Activated T-cell treated with anti-CD3 and anti-CD28 coated beads, Interleukin-2, amount 50 U/mL, for 48 hours (primary cell): ENCODE measurements at places on chromosomes 2 and 18.

DNA sequence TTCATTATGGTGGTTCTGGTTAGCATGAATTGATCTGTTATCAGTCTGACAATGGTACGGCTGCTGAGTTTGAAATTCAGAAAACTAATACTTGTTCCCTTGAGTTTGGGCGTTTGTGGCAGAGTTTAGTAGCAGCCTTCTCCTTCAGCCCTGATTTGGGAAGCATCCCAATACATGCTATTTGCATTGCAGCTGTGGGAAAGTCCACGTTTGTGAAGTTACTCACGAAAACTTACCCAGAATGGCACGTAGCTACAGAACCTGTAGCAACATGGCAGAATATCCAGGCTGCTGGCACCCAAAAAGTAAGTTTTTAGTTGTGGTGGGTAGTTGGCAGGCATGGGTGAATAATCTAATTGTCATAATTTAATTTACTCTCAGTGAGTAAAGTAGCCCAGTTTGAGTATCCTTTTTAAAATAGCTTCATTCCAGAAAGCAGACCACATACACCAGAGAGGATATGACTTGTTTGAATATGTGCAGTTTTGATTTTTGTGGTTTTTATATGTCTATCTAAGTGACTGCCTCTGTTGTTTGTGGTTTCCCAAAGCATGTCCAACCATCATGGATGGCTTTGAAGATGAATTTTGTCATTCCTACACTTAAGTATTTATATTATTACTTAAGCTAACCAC is 12.2 kb downstream of the DGUOK start:
- DNase-seq = no peak

DNA sequence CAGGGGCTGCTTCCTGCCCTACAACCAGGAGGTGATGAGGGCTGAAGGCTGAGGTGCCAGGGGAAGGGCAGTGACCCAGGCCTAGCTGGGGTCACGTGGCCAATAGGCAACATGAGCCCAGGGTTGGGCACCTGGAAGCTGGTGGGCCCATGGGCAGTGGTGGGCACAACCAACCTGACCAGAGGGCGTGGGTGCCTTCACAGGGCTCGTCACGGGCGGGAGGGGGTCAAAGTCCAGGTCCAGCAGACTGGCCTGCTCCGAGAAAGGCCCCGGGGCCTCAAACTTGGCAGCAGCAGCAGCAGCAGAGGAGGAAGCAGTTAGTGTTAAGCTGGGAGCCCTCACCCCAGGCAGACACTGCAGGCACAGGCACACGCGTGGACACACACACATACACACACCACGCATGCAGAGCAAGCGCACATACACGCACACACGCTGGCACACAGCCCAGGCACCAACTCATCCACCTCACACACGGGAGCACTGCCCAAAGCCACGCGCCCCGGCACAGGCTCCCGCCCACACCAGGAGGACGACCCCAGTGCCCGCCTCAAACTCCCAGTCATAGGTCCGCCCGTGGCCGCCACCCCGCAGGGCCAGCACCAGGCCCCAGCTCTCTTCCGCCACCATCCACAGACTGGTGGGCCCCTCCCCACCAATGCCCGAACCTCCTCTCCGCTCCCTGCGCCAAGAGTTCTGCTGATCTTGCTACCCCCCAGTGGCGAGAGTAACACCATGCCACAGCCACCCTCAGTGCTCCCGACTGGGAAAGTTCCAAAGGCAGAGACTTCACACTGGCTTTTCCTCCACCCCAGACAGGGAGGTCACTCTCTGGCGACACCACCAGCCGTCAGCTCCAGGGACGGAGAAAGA is 53.0 kb downstream of the BIN1 start:
- no peak for DNase-seq

GRCh38 chr2:148848146-148848545 is 26.9 kb upstream of the KIF5C start:
- no peak for DNase-seq

DNA sequence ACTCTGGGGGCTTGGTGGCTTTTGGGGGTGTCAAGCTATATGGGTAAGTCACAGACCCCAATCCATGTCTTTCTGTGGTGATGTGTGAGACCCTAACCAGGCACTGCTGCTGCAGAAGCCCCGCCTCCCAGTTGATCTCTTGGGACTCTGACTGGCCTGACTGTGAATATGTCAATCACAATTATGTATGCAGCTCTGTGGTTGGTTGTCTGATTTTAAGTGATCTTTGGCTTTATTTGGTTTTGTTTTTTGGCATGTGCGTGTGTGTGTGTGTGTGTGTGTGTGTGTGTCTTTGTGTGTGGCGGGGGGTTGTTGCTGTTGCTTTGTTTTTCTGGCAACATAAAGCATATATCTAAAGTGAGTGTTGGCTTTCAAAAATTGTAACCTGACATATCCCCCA is 78.5 kb upstream of the GLS start:
- DNase-seq = no peak

- peak; percentile 87 for DNase-seq
Measured at GRCh38 chr2:60819155-60819862, 62.1 kb upstream of the REL start.

DNA sequence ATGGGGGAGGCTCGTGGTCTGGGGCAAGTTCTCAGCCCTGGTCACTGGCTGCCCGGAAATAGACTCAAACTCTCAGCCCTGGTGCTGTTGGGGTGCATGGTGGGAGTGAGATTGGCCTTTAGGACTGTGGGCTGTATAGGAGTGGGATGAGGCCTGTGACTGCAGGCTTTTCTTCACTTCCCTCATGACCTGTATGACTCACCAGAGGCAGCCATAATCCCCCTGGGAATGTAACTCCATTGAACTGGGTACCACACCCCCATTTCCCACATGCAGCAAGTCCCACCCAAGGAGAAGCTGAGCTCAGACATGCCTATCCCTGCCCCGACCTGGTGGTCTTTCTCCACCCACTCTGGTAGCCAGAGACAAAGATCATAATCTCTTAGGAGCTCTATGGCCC is 177.7 kb upstream of the OSR1 start:
- no peak for DNase-seq

GRCh38 chr2:235851828-235852525 is 316.2 kb downstream of the GBX2 start:
- no peak for DNase-seq

DNA sequence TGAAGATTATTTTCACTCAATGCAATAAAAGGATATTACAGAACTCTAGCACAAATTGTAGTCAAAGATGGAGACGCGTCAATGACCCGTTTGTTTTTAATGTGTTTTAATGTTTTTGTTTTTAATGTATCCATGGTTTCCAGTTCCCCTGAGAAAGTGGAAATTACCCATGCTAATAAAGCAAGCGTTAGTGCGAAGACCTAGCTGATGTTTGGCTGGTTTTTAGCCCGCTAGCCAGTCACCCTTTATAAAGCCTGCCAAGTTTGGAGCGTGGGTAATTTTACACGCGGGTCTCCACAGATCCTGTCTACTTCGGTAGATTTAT is 430 bp upstream of the CHMP1B start:
- no peak for DNase-seq

DNA sequence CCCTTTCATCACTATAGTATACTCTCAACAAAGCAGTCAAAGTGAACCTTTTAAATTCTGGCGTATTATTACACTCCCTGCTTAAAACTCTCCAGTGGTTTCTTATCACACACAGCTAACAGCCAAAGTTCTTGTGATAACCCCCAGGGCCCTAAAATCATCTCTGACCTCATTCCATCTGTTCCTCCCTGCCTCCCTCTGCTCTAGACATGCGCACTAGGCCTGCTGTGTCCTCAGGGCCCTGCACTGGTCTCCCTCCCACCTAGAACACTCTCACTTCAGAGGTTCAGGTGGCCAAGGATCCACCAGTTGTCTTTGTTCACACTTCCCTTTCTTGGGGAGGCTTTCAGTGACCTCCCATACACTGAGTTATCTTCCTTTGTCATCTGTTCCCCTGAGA is 603.4 kb downstream of the DSC3 start:
- DNase-seq = no peak

DNA sequence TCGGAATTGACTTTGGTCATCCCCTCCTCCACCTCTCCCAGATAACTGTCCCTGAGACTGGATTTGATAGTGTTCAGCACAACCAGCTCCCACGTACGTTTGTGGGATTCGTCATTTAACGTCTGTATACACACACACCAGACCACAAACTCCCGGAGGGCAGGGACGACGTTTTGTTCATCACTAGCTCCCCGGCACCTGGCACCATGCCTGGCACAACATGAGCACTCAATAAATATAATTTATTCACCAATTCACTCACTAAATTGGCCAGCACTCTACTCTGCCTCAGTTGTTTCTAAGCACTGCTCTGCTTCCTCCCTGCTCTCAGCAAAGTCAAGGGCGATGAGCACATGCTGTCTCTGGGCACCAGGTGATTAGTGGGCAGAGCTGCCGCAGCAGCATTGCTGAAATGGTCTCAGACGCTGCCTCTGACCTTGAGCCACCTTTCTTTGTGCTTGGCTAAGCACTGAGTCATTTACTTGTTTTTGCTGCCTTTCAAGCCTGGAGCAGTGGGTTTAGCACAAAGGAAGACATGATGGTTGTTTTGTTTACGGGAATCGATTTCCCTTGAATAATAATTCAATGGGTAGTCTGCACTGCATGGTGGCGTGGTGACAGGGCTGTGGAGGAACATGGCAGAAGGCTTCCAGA is 19.3 kb upstream of the LOXHD1 start:
- no peak for DNase-seq

DNA sequence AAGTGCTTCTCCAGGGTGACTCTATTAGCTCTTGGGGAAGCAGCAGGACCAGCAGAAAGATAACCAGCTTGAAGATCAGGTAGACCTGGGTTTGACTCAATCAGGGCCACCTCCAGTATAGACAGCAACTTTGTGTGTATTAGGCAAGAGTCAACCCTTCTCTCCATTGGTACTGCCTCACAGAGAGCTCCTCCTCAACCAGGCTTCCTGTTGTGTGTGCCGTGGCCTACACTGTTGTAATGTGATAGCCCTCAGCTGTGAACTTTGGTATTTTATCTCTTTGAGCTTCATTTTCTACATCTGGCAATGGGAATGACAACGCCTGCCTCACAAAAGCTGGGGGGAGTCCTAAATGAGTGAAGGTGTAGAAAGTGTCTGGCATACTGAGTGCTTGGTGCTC is 17.0 kb upstream of the MAP3K20 start:
- DNase-seq = no peak

- DNase-seq = no peak
Measured at GRCh38 chr2:37711831-37712230, 40.4 kb upstream of the CDC42EP3 start.

- DNase-seq = no peak
Measured at GRCh38 chr2:13334545-13334944, 617.8 kb downstream of the TRIB2 start.

DNA sequence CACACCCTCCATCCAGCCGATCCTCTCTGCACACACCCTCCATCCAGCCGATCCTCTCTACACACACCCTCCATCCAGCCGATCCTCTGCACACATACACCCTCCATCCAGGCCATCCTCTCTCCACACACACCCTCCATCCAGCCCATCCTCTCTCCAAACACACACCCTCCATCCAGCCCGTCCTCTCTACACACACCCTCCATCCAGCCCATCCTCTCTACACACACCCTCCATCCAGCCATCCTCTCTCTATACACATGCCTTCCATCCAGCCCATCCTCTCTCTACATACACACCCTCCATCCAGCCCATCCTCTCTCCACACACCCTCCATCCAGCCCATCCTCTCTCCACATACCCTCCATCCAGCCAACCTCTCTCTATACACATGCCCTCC is 83.1 kb downstream of the EIPR1 start:
- DNase-seq = no peak

- no peak for DNase-seq
Measured at GRCh38 chr2:217784996-217785543, 217.7 kb downstream of the TNS1 start.

GRCh38 chr18:6627645-6628044 is 101.9 kb upstream of the ARHGAP28 start:
- no peak for DNase-seq

DNA sequence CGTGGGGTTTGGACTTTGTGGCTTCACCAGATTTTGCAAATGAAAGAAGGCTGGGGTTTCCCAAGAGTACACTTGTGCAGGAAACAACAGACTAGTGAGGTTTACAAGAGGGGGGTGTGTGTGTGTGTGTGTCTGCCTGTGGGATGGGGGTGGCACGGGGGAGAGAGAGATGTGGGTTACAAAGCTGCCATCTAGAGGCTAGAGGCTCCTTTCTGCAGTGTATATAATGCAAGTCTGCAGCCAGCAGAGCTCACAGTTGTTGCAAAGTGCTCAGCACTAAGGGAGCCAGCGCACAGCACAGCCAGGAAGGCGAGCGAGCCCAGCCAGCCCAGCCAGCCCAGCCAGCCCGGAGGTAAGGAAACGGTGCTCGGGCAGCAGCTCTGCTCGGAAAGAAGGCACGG is at the start of gene ACKR3:
Gene ACKR3, plus strand, starts transcription at position 253 of the 401 bp plus-strand sequence. CDS start 10,641 bp downstream, outside the sequence.
- peak; percentile 66 for DNase-seq

DNA sequence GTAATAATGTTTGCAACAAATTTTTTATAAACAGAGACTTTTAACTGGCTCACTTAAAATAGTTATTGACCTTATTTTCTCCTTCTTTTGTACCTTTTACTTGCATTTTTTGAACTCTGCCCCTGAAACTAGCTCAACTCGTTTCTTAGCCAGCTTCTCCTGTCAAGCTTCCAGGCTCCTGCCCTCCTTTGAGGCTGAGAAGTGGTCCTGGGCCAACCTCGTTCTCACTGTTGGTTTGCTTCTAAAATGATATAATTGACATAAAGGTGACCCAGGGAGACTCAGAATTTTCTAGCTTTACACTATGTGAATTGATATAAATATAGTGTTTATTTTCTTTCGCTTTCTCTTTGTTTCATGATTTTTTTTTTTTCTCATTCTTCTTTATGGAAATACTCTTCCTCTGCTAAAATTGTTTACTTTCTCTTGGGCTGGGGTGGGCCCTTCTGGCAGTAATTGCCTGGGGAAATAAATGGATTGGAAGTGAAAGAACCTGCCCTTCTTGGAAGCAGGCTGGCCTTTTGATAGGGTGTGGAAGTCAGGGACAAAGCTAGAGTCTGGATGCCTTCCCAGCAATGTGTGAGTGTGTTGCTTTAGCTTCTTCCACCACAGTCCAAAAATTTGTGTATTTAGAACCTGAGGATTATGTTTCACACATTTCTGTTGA is 30.7 kb downstream of the GPD2 start:
- no peak for DNase-seq

DNA sequence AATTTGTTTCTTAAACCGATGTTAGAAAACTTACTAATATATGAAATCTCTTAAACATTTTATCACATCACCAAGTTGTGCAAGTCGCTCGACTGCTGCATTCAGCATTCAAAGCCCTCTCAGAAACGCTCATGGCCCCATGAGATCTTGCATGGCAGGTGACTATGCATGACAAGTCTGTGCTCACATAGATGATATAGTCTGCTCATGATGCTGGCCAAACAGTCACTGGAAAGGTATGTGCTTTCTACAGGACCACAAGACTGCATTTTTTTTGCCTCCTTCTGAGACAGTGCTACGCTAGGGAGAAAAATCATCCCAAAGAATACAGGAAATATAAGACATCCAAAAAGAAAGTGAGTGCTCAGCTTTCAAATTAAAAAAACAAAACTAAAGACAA is 98.3 kb upstream of the ZBTB14 start:
- no peak for DNase-seq

- peak; percentile 78 for DNase-seq
Measured at GRCh38 chr2:119544075-119544938, at the start of gene CFAP221. Gene CFAP221 (plus strand): TSS chr2:119544449. CDS start chr2:119546132, 1,683 bp downstream.

- no peak for DNase-seq
Measured at GRCh38 chr2:173588931-173589369, 234.3 kb downstream of the CDCA7 start.

- DNase-seq = no peak
Measured at GRCh38 chr2:219998107-219998506, 370.7 kb downstream of the SLC4A3 start.
